Panc1 (cell line): ENCODE measurements at places on chromosomes 2 and 18.

GRCh38 chr2:54194761-54195750 lies 61.0 kb downstream of the TSPYL6 start:
- DNase-seq = no peak

GRCh38 chr18:79962311-79962710 lies 2.1 kb upstream of the HSBP1L1 start:
- DNase-seq = no peak

DNA sequence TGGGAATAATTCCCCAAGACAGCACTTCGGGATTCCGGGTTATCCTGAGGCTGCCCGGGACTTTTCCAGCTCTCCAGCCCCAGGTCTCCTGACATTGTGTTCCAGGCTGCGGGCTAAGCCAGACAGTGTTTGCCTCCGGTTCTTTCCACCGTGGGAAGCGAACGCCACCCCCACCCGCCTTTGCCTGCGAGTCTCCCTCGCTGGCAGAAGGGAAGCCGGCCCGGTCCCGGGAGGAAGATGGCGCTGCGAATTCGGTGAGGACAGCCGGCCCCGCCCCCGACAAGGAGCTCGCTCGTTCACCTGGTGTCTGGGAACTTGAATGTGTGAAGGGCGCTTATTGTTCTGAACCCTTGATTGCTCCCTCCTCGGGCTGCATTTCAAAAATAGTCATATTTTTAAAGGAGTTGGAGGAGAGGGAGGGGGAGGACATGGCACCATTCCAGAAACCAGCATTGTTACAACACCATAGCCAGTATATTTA lies 2.9 kb downstream of the LRATD1 start:
- no peak for DNase-seq

- DNase-seq = no peak
These were observed 227.3 kb downstream of the LOXHD1 start for GRCh38 chr18:46429649-46430224.

GRCh38 chr18:54506516-54507261 lies 84.4 kb upstream of the DYNAP start:
- DNase-seq = no peak

GRCh38 chr18:45566025-45566740 lies 49.1 kb upstream of the SLC14A2 start:
- DNase-seq = no peak

GRCh38 chr2:161273038-161273760 lies 35.0 kb upstream of the PSMD14 start:
- peak; percentile 39 for DNase-seq

DNA sequence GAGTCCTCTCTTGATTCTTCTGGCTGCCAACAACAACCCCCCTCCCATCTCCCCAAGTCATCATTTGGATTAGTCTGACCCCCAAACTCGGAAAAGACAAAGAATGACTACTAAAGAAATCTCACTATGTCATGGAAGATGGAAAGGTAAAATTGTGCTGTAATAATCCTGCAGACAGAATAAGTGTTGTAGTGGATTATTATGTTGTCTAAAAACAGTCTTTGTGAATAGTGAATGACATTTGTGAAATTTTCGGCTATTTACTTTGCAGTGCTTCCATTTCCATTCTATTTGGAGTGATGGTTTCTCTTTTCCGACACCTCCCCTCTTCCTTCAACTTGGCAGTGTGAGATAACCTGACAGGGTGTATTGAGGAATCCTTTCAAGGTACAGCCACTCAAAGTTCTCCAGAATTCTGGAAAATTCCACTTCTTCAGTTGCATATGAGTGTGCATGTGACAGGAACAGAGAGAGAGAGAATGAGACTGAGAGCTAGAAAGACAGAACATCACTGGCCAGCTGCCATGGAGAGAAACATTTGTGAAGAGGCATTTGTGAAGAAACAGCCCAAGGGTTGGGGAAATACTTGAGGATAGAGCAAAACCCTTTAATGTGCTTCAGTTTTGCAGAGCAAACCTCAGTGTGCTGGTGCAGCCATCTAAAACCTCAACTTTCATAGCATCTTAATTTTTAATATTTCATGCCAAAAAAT lies 141.9 kb upstream of the DLX2 start:
- DNase-seq = no peak

DNA sequence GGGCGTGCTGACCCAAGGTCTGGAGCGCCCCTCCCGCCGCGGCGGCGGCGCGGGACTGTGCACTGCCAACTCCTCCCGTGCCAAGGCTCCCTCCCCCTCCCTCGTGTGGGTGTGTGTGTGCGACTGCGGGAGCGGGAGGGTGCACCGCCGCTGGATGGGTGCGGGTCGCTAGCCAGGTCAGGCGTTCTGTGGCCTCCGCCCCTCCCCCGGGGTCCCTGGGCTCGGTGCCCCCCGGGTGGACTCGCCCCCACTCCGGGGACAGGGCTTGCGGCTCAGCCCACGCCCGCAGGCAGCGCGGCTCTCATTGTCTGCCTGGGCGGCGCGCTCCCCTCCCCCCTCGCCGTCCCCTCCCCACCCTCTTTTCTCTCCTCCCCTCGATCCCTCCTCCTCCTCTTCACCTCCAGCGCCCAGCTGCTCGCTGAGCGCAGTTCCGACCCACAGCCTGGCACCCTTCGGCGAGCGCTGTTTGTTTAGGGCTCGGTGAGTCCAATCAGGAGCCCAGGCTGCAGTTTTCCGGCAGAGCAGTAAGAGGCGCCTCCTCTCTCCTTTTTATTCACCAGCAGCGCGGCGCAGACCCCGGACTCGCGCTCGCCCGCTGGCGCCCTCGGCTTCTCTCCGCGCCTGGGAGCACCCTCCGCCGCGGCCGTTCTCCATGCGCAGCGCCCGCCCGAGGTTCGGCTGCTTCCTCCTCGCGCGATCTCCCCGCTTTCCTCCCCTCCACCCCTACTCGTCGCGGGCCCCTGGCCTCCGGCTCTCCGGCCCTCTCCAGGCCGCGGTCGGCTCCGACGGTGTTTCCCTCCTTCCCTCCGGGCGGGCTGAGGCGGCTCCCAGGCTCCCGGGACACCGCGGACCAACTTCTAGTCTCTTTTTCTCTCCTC lies at the start of gene GATA6:
GATA6 (plus strand) TSS at position 579 of the 878 bp plus-strand sequence. CDS start 1,556 bp downstream, outside the sequence.
- peak; percentile 27 for DNase-seq

DNA sequence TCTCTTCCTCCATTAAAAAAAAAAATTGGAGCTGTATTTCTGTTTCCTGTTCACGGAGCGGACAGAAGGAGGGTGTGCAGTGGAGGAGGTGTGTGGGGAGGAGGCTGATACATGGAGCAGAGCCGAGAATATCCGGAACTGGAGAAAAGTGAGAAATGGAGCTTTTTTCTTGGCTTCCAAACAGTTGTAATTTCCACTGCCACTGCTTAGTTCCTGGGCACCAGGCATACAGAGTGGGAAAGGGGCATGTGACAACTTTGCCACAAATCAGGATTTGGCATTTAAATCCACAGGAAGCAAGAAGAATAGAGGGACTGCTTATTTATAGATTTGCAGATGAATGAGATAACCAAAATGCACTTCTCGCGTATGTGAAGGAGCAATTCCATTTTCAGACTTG lies 71.2 kb downstream of the BCL11A start:
- no peak for DNase-seq

DNA sequence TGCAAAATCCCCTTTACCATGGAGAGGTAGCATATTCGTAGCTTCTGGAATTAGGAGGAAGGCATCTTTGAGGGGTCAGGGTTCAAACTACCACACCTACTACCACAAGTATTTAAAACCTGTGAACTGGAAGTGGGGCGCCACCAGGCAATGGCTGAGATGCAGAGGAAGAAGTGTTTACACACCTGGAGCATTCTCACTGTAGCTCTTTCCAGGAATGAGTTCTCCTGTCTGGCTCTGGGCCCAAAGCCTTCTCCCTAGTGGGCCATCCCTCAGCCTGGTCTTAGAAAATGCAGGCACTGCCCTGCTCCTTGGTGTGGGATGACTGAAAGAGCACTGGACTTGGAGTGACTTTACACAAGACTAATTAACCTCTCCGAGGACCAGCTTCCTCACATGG lies 30.7 kb upstream of the FOXI3 start:
- DNase-seq = no peak

DNA sequence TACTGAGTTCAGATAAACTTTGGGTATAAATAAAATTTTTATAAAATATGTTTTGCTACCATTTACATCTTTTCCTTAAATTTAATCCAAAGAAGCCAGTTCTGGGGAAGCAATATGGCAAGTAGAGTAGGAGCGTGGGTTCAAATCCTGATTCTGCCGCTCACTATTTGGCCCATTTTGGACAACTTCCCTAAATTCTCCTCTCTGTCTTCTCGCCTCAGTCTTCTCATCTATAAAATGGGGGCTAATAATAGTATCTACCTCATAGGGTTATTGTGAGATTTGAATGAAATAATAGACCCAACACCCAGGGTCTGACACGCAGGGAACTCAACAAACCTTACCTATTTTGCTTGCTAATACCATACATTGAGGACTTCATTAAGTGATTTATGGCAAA lies 59.7 kb downstream of the ACTR2 start:
- no peak for DNase-seq

DNA sequence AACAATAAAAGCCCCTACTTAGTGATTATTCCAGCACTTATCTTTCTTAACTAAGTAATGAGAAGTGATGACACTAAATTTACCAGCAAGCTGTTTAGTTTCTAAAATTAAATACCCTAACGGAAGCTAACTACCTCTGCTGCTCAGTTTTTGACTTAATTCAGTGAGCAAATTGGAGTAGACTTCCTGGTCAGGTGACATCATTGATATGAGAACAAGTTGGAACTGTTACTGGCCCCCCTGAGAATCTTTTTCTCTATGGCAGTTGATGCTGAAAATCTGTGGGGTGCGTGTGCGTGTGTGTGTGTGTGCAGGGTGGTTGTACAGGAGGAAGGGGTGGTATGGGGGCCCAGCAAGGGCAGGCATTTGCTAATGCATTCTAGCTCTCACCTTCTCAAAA lies 35.5 kb upstream of the BMP10 start:
- no peak for DNase-seq

GRCh38 chr2:220455351-220455990 lies 828.0 kb downstream of the SLC4A3 start:
- DNase-seq = no peak

GRCh38 chr18:8847900-8848299 lies 142.5 kb downstream of the MTCL1 start:
- no peak for DNase-seq

GRCh38 chr2:96089356-96090195 lies 26.8 kb downstream of the ADRA2B start:
- no peak for DNase-seq
